ENCODE measurements at places on chromosomes 5 and 9.

DNA sequence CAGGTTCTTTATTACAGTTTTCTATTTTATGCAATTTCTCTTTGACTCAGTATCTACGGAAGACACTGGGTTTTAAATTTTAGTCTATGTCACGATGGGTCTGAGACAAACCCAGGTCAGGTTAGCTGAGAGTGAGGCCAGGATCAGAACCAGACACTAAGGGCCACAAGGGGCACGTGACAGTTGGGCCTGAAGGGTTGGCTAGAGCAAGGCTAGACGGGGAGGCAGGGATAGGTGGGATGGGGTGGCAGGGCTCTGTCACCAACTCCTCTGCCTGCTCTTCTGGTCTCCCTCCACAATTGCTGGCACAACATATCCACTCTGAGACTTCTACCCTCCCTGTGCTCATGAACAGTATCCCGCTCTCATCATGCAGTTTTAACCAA, 76.4 kb downstream of the MED27 start:
- DNase-seq: no peak

DNA sequence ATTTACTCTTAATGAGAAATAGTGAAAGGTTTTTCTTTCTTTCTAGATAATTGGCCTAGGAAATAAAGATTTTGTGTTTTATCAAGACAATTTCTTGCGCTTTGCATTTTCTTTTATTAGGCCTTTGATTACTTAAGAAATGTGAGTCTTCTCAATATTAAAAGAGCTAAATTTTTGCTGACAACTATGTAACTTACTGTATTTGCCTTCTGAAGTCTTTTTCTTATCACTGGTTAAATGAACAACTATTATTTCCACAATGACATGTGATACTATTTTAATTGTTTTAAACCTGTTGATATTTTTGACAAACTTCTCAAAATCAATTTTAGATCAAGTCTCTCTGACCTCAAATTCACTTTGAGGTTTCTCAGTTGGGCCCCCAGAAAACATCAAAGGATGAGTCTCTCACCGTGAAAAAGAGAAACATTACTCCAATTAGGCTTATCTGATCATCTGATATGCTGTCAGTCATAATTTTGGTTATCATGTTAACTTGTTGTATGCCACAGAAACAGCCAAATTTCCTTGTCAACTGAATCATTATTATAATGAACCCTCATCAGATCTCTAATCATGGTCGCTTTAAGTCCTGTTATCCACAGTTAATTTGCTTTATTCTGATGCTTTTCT, 48.8 kb downstream of the RAPGEF1 start:
- DNase-seq: no peak

GRCh38 chr9:120412425-120412951, 167.5 kb downstream of the CDK5RAP2 start:
- DNase-seq: no peak

DNA sequence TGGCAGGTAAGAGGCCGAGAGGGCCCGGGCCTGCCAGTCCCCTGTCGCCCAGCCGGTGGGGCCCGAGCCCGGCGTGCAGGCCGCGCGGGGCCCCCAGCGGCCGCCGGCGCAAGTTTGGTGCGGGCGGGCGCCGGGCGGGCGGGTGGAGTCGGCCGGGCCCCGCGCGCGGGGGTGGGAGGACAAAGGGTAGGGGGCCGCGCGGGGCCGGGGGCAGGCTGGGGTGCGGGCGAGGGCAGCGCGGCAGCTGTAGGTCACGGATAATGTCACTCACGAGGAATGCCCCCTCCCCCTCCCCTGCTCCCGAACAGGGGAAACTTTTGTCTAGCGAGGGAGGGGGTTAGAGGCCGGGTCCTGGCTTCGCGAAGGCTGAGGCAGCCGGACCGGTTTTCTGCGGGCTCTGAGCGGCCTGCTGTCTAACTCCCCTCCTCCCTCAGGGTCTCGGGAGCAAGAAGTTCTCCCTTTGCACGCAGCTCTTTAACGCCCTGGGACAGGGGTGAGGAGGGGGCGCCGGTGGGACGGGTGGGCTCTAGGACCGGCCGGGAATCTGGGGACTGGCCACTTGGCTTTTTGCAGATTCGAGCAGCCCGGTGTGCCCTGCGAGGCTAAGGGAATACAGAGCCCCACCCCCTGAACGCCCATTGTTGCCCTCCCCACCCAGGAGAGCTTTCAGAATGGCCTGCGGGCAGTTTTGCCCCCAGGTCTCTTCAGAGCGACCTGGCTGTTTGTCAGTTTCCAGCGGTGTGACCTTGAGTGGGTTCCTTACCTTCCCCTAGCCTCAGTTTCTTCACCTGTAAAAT, 21.3 kb upstream of the NDST1 start:
- peak; percentile 40 for DNase-seq

DNA sequence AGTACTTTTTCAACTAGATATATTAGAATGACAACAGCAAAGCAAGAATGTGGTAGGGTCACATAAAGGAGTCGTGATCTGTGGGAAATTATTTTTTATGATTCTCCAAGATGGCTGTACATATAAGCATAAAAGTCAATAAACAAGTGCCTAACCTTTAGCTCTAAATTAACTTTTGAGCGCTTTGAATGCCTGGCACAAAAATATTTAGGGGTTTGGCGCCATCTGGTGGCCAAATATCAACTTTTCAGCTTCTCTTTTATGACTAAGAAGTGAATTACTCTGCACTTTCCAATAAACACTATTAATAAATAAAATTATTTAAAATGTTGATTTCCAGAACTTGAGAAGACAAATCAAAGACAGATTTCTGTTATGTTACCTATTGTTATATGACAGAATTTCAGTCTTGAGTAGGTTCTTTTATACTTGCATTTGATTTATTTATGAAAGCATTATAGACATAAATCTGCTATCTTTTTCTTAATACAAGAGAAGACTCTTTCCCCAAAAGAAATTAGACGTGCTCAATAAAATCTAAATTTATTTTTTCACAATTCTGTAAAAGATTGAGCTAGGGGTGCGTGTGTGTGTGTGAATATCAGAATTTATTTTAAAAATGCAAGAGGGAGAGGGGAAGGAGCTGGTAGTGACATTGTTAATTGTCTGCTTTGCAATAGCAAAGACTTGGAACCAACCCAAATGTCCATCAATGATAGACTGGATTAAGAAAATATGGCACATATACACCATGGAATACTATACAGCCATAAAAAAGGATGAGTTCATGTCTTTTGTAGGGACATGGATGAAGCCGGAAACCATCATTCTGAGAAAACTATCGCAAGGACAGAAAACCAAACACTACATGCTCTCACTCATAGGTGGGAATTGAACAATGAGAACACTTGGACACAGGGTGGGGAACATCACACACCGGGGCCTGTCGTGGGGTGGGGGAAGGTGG, 36.7 kb upstream of the ARRDC3 start:
- peak; percentile 74 for DNase-seq

DNA sequence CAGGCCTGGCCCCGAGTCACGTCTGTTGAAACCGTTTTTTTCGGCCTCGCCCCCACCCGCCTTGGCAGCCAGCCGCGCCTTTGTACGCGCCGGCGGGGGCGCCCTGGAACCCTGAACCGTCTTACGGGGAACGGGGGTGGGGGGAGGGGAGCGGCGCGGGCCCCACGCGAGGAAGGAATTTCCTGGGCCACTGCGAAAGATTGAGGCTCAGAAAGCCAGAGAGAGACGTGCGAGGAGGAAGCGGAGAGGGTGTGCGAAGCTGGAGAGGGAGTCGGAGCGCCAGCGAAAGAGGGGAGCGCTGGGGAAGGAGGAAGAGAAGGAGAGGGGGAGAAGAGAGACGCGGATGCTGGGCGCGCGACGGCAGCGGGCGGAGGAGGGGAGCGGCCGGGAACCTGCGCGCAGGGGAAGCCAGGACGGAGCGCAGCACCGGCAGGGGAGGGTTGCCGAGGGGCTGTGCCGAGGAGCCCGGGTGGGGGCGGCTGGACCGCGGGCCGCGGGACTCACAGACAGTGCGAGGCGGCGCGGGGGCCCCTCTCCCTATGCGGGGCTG, 4.6 kb upstream of the PRDM12 start:
- no peak for DNase-seq

GRCh38 chr5:18882154-18882553, 1105.8 kb downstream of the CDH18 start:
- no peak for DNase-seq

DNA sequence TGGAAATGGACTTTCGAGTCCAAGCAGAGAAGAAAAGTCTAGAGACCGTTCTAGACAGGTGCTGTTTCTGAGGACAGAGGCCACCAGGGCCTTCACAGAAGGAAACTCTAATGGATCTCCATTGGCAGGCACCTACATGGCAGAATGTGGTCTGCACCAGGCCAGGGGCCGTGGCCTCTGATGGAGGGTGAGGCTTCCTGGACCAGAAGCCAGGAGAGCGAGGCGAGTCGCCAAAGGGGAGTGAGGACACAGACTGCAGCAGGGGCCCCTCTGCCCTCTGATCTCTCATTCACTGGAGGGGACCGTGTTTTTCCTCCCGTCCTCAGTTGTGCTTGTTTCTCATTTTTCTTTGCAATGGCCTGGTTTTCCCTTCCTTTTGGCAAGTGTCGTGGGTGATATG, 41.1 kb downstream of the ALG2 start:
- DNase-seq: no peak

DNA sequence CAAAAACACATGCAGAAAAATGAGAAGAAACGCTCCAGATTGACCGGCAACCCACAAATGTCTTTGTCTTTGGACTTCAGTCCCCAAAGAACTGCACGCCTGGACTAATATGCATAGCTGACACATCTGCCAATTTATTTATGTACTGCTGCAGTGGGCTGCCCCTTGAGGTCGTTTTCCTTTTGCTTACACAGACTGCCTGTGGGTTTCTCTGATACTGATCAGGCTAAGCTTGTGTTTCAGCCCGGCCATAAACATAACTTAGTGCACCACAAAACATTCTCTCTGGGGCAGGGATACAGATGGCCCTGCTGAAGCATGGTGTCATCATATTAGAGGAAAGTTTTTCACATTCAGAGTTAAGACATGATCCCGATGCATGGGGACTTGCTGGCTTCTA, 75.4 kb downstream of the NUDT12 start:
- no peak for DNase-seq

GRCh38 chr5:78717674-78718584, 69.4 kb upstream of the LHFPL2 start:
- no peak for DNase-seq

GRCh38 chr9:130462685-130463540, 18.2 kb downstream of the ASS1 start:
- no peak for DNase-seq

DNA sequence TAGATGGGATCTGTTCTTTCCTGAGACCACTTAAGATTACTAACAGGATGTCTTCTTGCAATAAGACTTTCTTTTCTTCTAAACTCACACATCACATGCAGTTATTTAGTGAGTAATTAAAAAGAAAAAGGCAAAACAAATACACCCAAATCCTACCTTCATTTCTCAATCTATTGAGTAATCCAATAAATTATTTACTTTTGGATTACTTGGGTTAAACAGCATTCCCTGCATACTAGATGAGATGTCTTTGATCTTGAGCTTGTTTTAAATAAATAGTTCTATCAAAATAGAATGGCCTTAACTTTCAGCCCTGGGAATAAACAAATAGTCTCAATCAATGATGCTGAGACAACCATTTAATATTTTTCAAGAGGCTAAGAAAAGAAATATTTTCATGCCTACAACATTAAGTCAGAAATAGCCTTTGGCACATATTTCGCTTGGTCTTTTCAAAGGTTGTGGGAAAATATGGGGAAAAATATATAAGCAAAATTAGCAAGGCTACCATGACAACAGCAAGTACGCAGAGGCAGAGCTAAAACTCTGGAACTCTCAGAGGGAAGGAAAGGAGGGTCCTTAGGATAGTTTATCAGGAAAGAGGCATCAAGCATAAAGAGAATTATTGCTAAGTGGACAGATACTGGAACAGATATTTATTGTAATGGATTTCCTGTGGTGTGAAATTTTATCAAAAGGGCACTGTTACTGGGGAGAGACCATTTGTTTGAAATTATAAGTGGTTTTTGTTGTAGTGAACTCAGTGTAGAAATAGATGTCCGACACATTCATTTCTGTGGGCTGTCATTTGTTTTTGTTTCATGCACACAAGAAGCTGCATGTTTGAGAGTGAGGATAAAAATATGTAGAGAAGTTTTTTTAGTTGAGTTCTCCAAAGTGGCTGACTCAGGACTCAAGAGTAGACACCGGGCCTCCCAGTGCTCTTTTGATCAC, 70.2 kb upstream of the CDH6 start:
- no peak for DNase-seq

DNA sequence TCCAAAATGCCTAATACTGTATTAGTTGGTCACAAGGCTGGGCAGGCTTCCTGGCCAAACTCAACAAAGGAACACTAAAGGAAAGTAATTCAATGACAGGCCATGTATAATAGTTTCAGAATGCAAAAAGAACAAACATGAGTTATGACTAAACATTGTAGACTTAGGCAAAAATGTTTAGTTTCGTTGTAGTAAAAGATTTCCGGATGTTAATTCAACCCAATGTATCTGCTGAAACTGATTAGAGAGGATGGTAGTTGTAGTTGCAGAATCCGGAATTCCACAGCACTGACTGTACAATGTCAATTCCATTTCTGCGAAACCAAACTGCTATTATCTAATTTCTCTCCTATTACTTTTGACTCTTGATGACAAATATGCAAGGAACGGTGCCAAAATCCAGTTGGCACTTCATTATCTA, 117.9 kb upstream of the FST start:
- no peak for DNase-seq

GRCh38 chr9:29730163-29730562, 2156.9 kb upstream of the C9orf72 start:
- no peak for DNase-seq

- no peak for DNase-seq
Observed at GRCh38 chr5:28226407-28226806, 1188.0 kb upstream of the CDH9 start.

- DNase-seq: no peak
Observed at GRCh38 chr5:124748687-124749594, 2.5 kb upstream of the ZNF608 start.

GRCh38 chr5:28957450-28957849, 1919.1 kb upstream of the CDH9 start:
- no peak for DNase-seq

- DNase-seq: no peak
Observed at GRCh38 chr9:87395804-87396479, 101.7 kb upstream of the DAPK1 start.

DNA sequence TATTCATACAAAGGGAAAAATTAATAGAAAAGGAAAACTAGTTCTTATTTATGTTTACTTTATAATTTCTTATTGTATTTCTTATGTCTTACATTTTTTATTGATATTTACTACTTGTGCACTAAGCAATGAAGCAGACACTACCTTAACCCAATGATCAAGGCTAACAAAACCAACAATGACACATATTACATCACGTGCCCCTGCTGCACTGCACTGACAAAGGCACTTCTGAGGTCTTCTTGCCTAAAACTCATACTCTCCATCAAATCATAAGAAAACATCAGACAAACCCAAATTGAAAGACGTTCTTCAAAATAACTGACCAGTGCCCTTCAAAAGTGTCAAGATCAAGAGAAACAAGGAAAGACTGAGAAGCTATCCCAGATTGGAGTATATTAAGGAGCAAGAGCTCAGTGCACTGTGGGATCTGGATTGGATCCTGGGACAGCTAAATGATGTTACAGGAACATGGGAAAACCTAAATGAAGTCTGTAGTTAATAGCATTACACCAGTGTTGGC, 230.9 kb downstream of the AUH start:
- DNase-seq: no peak

- DNase-seq: no peak
Observed at GRCh38 chr5:84303315-84303714, 81.4 kb downstream of the EDIL3 start.

All from stimulated activated CD4-positive, alpha-beta T cell treated with anti-CD3 and anti-CD28 coated beads, Interleukin-2, amount 100 ng/mL, for 24 hours (primary cell).